ENCODE measurements at places on chromosomes 11 and 22.

GRCh38 chr11:24046731-24047130 is 450.1 kb upstream of the LUZP2 start:
- no peak for DNase-seq

- no peak for DNase-seq
Observed at GRCh38 chr11:72576243-72576595, 98.0 kb downstream of the PDE2A start.

GRCh38 chr22:18088825-18089568 is 11.2 kb downstream of the PEX26 start:
- no peak for DNase-seq

DNA sequence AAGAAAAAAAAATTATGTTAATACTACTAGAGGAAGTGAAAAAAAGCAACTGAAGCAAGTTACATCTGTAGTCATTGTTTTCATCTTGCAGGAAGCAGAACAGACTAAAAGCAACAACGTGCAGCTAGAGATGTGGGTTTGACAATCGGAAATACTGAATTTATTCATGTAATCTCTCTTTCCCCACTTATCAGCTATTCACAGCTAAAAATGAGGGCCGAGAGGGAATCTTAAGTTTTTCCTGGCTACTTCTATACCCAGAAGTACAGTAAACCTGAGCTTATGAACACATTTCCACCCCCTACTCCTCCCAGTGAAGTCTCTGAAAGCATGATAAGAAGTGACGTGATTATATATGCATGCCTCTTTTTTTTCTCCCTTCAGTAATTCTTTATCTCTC is 116.5 kb downstream of the SPON1 start:
- peak; percentile 58 for DNase-seq

DNA sequence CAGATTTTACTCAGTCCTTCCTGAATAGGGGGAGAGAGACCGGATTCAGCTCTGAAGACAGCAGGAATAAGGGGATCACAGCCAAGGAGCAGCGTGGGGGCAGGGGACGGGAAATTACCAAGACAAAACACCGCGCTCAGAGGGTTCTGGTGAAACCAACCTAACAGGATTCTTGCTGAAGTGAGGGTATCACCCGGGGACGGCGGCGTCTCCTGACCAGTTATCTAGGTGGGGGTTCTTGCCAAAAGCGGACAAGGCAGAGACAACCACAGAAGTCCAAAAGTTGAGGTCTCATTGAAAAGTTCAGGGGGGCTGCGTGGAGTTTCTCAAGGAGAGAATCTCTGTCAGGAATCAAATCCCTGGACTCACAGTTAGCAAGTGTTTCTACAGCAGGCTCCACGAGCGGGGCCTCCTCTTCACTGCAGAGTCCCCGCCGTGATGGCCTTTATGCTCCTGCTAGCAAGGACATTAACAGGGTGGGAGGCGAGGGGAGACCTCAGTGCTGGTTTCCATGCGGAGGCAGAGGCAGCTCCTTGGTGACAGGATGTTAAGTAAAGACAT is 291.0 kb downstream of the BRD1 start:
- DNase-seq = no peak

GRCh38 chr22:35971456-35972119 is 57.0 kb downstream of the RBFOX2 start:
- no peak for DNase-seq

GRCh38 chr11:65879617-65880016 is at the start of gene CTSW:
Gene CTSW, plus strand, starts transcription at chr11:65879837. Its CDS starts 18 bp downstream, at chr11:65879855.
- peak; percentile 25 for DNase-seq

DNA sequence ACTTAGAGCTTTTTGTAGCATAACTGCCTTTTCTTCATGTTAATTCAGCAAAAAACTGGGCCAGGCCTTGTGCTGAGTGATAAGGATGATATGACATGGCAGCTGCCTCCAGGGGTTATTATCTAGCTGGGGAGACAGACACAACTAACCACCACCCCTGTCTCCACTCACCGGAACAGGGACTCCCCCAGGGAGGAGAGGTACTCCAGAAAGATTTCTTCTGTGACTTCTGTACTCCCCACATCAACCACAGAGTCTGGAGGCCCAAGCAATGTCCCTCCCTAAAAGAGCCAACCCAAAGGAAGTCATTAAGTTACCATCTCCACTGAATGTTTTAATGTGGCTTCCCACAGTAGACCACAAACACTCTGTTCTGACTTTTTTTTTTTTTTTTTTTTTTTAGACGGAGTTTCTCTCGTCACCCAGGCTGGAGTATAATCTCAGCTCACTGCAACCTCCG is 14.3 kb upstream of the PMM1 start:
- no peak for DNase-seq

GRCh38 chr22:39254789-39255298 is 10.1 kb upstream of the PDGFB start:
- peak; percentile 84 for DNase-seq

- no peak for DNase-seq
Observed at GRCh38 chr11:72754149-72754543, 1.9 kb upstream of the ARAP1 start.

DNA sequence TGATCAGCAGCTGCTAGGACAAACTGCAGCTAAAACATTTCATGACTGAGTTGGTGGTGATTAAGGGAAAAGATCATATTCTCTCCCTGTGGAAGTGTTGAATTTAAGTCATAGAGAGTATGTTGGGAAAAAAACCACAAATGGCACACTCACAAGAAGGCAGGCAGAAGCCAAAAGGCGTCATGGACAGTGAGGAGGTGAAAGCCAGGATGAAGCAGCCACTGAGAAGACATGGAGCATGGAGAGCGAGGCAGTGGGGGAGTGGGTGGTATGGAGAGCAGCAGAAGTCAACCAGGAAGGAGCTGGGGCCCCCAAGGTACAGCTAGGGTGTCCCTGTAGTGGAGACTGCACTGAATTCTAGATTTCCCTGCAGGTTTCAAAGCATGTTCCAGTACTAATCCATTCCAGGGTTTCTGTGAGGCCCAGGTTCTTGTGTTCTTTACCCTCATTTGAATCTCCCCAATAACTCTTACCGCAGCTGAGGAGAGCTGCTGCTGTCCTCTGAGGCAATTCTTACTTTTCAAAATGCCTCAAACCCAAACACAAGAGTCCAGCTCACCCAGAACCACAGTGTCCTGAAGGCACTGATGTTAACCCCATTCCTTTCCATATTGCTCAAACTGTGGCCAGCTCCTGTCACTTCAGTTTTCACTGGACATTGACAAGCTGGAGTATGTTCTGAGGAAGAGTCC is 191.8 kb upstream of the E2F8 start:
- no peak for DNase-seq

GRCh38 chr11:79461144-79461543 is 20.3 kb upstream of the TENM4 start:
- peak; percentile 16 for DNase-seq

GRCh38 chr11:129322941-129323340 is 52.7 kb upstream of the BARX2 start:
- no peak for DNase-seq

GRCh38 chr11:73193251-73194033 is 24.6 kb upstream of the P2RY2 start:
- no peak for DNase-seq

DNA sequence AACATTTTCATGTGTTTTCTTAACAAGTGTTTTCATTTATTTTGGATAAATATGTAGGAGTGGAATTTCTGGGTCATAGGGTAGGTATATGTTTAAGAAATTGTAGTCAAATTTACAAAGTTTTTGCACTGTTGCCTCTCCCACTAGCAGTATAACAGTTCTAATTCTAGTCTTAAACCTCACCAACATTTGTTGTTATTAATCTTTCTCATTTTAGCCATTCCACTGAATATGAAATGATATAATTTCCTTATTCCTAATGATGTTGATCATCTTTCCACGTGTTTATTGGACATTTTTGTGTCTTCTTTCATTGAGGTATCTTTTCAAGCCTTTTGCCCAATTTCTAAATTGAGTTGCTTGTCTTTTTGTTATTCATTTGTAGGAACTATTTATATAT is 62.0 kb downstream of the C11orf91 start:
- DNase-seq = no peak

- DNase-seq = no peak
Observed at GRCh38 chr11:17739945-17740338, 5.4 kb downstream of the KCNC1 start.

DNA sequence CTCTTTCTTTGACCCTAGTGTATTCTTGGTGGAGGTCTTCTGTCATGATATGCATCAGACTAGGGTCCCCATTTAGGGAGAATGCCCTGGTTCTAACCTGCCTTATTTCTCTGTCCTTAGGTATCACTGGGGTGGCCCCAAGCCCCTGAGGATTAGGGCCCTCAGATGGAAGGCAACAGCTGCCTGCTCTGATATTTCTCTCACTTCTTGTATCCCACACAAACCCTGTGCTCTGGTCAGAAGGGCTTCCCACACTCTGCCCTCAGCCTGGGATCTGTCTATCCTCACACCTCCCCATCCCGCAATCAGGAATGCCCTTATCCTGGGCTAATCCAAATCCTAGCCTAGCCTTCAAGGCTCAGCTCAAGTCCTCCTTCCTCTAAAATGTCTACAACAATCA is 75.5 kb downstream of the KCNC1 start:
- DNase-seq = no peak

- DNase-seq = no peak
Observed at GRCh38 chr22:42929838-42930155, 72.7 kb upstream of the ARFGAP3 start.

- DNase-seq = no peak
Observed at GRCh38 chr22:19965771-19966709, 24.4 kb upstream of the TXNRD2 start.

DNA sequence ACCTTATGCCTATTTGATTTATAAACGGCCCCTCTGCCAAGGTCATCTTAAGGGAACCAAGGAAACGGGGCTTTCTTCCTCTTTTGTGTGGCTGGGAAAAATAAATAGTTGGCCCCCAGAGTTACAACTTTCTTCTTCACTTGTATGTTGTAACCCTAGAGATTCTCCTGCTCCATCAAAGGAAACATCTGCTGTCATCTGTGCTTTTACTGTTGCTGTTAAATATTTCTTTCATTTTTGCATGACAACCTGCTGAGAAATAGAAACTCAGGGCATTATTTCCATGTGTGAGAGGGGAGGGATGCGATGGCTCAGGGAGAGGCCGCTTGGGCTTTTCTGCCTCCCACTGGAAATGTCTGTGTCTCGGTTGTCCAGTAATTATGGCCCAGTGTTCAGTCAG is 21.8 kb upstream of the CDC42EP2 start:
- peak; percentile 22 for DNase-seq

- DNase-seq = no peak
Observed at GRCh38 chr22:48338793-48339705, 1488.6 kb downstream of the BRD1 start.

DNA sequence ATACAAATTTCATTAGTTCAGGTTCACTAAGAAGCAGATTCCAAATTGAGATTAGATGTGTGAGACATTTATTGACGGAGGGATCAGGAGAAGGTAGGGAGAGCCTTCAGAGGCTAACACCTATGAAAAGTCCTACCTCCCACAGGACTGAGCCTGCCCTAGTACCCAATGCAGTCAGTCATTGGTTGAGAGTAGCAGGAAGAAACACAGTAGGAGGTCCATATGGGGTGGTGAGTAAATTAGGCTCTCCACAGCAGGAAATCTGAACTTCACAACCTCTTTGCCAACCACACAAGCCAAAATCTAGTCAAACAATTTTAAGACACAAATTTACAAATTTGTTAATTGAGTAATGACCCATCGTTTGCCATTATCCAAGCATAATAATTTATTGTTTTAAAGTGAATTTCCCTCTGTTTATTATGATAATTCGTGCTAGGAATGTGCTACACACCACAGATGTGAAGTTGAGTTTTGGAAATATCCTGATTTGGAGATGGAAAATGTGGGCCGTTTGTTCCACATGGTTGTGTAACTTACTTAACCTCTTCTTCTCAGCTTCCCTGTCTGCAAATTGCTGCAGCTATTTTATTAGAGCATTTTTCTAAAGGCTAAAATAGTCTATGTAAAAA is 542.1 kb downstream of the ETS1 start:
- DNase-seq = peak; percentile 13

DNA sequence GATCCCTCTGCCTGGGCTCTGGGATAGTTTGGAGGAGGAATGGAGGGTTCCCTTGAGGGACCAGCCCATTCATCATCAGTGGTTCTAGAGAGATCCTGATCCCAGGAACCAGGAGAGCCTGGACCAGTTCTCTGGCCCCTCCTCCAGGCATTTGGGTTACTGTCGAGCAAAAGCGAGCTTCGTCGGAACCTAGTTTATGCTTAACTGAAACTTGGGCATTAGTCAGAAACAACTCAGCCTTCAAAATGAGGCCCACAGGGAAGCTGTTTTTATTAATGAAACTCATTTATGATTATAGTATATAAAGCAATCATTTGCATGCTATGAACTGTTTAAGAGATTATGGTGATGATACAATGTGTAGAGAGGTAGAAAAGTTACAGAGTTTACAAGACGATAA is 61.4 kb downstream of the LIF start:
- DNase-seq = no peak

DNA sequence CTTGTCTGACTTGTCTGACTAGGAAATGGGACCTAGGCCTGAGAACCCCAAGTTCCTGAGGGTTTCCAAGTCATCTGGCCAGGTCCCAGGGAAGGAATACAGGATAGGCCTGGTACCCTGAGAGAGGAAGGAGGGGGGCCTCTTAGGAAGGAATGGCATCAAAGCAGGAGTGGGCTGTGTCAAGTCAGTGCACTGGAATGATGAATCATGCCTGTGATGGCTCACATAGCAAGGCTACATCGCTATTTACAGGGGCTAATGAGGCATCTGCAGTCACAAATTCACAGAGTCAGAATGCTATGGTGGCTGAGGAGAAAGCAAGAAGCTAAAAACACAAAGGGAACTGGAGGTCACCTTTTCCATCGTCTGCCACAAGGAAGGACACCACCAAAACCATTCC is 247.3 kb downstream of the NXPE2 start:
- no peak for DNase-seq

DNA sequence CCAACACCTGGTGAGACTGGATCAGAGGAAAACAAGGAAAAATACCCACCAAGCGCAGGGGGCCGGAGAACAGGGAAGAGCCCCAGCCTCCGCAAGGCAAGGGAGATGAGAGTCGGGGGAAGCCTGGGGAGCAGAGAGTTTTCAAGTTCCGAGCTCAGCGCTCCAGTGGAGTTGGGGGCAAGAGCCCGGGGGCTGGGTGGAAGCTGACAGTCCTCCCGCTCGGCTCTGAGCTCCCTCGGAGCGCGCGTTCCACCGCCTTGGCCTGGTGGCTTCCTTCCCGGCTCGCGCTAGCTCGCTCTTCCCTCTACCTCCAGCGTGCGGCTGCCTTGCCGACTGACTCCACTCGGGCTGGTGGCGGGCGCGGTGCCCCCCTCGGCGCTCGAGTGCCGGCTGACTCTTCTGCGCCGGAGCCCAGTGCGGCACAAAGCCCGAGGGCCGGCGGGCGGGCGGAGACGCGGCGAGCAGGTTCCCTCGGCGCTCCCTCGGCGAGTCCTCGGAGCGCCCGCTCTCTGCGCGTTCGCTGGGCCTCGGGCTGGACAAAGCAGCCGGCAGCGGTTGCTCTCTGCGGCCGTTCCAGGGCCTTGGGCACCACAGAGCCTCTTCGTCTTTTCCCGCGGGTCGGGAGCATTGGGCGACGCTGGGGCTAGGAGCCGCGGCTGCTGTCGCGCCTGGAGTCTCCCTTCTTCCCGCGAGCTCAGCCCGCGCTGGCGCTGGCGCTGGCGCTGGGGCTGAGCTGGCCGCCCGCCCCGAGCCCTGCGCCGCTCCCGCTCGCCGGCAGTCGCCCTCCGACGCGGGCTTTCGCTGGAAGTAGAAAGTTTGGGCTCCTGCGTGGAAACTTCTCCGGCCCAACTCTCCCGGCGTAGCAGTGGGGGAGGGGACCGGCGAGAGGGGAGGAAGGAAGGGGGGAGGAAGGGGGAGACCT is 1.0 kb downstream of the PAX6 start:
- DNase-seq = no peak

GRCh38 chr11:78567209-78567608 is 7.5 kb downstream of the NARS2 start:
- no peak for DNase-seq

GRCh38 chr11:128784059-128784804 is 82.9 kb downstream of the KCNJ1 start:
- no peak for DNase-seq
